Stimulated activated CD4-positive, alpha-beta T cell treated with anti-CD3 and anti-CD28 coated beads, Interleukin-1b, Interleukin-23, amount 100 ng/mL, for 48 hours (primary cell): ENCODE measurements at places on chromosomes 1 and 21.

GRCh38 chr1:87089823-87090222 lies 175.4 kb downstream of the HS2ST1 start:
- DNase-seq: no peak

GRCh38 chr1:38651669-38652068 lies 207.9 kb downstream of the RRAGC start:
- no peak for DNase-seq

DNA sequence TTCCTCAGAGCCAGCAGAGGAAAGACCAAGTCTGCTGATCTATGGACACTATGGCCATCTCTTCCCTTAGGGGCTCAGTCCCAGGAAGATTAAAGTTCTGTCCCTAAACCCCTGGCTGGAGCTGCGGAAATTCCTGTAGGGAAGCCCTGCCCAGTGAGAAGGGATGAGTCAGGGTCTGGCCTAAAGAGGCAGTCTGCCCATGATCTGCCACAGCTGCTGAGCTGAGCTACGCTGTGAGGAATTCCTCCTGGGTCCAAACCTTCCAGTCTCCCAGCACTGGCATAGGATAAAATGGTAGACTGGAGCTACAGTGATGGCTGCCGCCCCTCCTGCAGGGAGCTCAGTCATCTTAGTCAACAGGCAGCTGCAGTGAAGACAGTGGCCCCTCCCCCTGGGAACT lies 213.7 kb downstream of the BRINP2 start:
- DNase-seq: no peak

GRCh38 chr1:61752921-61753389 lies 10.7 kb downstream of the PATJ start:
- DNase-seq: no peak

GRCh38 chr1:75672108-75672507 lies 52.4 kb upstream of the ACADM start:
- no peak for DNase-seq

DNA sequence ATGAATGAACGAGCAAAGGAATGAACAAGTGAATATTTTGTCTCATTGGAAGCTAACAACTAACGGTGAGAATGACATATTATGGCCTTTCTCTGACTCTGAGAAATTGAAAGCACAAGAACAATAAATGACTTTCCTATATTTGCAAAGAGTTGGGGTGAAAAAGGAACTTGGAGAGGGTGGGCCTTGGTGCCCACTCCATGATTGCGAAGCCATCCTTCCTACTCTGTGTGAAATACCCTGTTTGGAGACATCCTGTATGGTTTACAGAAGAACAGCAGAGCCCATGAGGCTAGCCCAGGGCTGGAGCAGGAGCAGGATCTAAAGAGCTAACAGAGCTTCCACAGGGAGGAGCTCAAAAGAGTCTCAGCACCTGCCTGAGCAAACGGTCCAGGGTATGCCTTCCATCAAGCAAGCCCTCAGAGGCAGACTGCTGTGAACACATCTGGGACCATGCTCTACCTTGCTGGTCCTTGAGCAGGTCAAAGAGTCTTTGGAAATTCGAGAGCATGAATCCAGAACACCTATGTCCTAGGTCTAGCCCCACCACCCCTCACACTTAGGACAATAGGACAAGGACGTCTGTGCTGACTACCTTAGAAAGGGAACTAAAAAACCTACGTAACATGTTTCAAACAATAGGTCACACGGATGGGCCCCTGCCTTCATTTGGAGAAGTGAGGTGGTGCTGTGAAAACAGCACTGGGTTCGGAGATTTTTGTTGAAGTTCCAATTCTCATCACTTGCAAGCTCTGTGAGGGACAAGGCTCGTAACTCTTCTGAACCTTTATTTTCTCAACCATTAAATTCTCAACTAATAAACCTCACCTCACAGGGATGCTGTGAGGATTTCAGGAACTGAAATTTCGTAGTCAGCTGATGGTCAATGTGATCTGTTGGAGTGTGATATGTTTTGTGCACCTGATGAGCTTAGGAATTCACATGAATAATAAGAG lies 377.4 kb downstream of the RRAGC start:
- DNase-seq: no peak

DNA sequence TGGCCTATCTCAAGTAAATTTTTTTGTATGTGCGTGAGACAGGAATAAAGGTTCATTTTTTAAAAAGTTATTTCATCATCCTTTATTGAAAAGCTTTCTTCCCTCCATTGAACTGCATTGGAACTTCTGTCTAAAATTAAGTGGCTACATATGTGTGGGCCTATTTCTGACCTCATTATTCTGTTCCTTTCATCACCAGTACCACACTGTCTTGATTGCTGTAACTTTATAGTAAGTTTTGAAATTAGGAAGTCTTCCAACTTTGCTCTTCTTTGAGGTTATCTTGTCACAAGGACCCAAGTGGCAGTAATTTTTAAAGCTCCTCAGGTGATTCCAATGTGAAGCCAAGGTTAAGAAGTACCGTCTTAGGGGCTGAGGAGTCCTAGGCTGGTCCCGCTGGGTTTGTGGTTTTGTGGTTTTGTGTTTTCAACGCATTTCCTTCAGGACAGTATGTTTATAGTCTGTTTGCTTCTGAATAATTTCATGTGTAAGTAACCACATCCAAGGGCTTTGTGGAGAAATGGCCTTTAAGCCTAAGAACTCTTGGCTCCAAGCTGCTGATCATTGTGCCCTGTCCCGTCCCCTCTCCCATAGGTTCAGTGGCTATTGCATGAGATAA lies 12.4 kb upstream of the SCAF4 start:
- no peak for DNase-seq
